ENCODE measurements at places on chromosomes 11 and 22.

DNA sequence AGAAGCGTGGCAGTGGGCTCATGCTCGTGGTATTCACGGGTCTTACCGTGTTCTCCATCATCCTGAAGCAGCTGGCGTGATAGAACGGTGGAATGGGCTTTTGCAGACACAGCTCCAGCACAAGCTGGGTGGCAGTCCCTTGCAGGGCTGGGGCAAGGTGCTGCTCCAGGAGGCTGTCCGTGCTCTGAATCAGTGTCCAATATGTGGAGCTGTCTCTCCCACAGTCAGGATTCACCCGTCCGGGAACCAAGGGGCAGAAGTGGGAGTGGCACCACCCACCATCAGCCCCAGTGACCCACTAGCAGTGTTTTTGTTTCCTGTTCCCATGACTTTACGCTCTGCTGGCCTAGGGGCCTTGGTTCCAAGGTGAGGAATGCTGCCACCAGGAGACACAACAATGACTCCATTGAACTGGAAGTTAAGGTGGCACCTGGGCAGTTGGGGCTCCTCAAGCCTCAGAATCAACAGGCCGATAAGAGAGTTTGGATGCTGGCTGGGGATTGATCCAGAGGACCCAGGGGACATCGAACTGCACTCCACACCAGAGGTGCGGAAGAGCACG lies 16.9 kb upstream of the CD81 start:
- no peak for DNase-seq

GRCh38 chr11:69356703-69357457 lies 62.9 kb downstream of the MYEOV start:
- no peak for DNase-seq

DNA sequence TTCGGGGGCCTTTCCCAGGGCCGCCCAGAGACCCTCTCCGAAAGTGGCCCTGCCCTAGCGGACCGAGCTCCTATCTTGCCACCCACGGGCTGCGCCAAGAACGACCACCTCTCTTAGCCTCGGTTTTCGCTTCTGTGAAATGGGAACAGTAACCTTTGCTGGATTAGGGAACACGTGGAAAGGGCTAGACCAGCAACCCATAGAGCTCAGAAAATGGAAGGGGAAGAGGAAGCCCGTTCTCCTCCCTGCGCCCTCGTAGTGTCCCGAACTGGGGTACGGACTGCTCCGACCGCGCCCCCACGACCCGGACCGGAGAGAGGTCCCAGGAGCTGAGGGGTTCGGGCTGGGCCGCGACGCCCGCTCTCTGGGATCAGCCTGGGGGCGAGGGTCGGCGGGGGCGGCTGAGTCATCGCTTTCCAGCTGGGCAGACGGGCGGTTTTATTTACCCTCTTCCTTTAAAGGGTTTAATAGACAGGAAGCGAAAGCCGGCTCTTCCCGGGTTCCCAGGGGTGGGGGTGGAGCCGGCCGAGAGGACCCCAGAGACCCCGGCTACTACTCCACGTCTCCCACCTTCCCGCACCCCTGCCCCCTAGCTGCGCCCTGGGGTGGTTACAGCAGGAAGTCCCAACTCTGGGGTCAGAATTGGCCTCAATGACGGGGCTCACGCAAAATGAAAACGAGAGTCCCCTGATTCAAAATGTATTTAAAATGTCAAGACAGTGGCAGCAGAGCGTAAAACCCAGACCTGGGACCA lies 907 bp upstream of the PHLDA2 start:
- no peak for DNase-seq

DNA sequence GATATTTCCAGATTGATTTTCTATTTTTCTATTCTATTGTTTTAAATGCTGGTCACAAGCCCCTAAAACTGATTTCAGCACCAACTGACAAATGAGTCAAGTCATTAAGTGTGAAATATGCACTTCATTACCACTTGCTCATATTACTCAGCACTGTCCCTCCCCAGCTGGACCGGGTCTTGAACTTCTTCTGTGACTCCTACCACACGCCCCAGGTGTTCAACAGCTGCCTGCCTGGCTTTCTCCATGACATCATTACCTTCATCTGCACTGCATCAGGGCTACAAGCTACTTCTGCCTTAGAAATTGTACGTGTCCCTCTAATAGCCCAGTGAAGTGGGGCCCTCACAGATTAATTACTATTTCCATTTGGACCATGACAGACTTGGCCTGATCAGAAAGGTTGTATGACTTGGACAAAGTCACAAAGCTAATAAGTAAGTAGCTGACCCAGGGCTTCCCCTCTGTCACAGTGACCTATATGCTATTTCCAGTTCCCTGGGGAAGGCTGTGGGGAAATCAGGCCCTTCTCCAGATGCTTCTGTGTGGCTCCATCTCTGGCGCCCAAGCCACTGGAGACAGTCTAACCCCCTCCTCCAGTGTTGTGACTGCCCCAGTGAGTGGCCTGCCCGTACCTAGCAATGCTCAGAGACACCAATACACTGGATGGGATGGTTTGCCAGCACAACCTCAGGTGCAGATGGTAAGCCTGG lies 18.1 kb downstream of the TBC1D10A start:
- DNase-seq, result no peak

DNA sequence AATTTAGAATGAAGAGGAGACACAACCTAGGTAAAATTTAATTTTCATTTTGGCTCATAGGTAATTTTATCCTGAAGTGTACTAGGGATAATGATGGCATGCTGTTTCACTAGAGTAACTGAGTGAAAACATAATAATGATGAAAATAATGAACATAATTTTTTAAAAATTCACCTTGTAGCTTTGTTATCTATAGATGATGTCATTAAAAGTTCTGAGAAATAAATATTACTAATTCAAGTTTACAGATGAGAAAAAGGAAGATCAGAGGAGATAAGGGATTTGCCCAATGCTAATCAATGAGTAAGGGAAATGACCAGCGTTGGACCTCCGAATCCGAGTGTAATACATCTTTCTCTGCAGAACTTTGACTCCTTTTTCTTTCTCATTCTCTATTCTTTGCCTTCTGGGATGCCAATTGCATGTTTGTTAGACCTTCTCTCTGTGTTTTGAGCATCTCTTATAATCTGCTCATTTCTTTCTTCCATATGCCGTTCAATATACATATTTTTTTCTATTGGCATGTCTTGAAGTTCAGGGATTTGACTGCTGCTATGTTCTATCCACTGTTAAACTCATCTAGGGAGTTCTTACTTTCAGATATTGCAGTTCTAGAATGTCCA lies 186.5 kb downstream of the SNX19 start:
- no peak for DNase-seq

GRCh38 chr11:74024261-74025029 lies 15.6 kb upstream of the UCP3 start:
- peak; percentile 72 for DNase-seq

DNA sequence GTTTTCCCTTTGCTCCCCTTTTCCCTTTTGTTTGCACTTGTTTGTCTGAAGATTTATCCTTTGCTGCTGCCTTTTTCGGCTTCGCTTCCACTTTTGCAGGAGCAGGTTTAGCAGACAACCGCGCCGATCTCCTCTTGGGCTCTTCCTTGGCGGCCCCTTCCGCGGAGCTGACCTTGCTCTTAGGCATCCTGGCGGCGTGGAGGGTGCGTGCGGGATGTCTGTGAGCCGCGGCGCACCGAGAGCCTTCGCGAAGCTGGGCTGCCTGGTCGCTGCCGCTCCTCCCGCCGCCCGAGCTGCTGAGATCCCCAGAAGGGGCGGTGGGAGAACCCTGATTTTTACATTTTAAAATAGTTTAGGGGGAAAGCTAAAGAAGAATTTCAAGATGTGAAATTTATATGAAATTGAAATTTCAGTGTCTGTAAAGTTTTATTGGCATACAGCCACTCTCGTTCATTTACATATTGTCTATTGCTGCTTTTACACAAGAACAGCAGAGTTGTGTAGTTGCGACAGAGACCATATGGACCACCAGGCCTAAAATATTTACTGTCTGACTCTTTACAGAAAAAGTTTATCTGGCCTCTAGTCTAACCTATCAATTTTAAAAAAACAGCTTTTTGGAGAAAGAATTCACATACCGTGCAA lies 105.2 kb upstream of the RRM1 start:
- DNase-seq, result no peak

DNA sequence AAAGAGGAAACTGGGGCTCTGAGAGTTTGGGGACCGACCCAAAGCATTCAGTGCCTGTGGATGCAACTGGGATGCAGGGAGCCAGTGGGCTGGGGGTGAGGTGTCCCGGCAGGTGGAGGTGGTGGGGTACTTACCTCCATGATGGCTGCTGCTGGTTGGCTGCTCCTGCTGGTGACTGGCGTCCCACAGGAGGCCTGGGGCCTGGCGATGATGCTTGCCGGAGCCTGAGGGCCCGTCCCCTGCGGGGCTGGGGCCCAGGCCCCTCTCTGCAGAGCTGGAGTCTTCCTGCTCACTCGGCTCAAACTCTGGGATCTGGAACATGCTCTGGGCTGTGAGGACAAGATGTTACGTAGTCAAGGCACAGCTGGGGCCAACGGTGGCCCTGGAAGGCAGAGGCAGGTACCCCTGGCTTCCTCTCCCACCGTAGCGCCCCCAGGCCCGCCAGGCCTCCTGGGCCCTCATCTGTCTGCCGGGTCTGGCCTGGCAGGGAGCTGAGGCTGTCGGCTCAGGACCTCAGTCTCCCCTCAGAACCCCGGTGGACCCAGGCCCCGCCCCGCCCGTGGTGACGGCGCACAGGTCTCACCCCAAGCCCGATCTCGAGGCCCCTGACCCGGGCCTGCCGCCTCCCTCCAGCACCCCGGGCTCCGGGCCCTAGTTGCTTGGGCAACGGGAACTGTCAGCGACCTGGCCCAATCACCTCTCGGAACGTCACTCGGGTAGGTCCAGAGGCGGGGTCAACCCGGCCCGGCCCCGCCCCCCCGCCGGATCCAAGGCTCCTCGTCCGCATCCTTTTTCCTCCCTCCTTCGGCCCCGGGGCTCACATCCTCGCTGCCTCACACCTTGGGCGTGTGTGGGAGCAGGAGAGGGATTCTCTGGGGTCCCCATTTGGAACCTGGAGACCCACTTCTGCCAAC lies at the start of gene BAD:
Gene BAD, minus strand, starts transcription at position 618 of the 914 bp plus-strand sequence. Its CDS starts 297 bp downstream, at position 321.
- DNase-seq, result peak; percentile 78

DNA sequence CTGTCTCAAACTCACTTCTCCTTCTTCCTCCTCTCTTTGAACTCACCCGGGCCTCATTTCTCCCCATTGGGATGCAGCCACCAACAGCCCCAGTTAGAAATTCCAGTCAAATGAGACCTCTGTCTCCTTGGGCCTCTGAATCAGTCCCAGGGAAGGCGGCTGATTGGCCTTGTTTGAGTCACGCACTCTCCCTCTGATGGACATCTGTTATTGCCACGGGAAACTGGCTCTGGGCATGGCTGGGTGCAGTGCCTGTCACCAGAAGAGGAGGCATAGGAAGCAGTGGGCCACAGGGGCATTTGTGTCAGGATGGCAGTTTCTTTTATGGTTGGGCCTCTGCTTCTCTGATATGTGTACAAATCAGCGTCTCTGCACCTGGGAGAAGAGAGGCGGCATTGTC lies 9.6 kb upstream of the WNT11 start:
- peak; percentile 58 for DNase-seq

GRCh38 chr11:71418643-71419042 lies 29.6 kb downstream of the DHCR7 start:
- no peak for DNase-seq

GRCh38 chr11:18332891-18333290 lies 10.5 kb downstream of the GTF2H1 start:
- DNase-seq, result no peak

GRCh38 chr11:1222491-1223345 lies at the start of gene MUC5B:
Gene MUC5B (plus strand): TSS chr11:1223066. CDS start chr11:1223124, 58 bp downstream.
- no peak for DNase-seq

DNA sequence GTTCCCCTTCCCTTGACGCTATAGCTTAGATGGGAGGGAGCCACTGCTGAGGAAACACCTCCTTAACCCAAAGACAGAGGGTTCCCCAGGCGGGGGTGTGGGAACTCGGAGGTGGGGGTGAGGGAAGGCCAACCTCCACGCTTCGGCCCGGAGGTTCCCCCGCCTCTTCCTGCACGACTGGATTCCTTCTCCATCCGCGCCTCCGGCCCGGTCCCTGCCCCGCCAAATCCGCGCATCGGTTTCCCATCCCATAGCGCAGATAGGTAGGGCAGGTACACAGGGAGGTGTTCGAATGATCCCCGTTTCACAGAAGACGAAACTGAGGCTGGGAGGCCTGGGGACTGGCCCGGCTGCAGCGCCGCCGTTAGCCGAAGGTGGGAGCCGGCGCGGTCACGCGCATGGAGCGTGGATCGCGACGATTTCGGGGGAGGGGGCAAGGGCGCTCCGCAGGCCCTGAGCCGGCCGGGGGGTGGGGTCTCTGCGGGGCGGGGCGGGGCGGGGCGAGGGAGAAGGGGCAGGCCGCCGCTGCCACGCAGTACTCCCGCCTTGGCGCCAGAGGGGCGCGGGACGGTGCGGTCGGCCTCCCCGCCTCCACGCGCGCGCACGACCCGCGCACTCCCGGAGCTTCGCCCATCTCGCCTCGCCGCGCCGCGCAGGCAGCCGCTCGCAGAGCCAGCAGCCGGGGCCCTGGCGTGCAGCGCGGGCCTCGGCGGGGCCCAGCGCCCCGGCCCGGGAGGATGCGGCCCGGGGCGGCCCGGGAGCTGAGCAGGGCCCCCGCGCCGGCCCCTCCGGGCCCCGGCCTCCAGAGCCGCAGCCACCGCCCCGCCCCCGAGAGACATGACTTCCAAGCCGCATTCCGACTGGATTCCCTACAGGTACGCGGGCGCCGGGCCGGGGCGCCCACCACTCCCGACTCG lies at the start of gene TUB:
Gene TUB, plus strand, starts transcription at position 538 of the 917 bp plus-strand sequence. Its CDS starts 300 bp downstream, at position 838.
- DNase-seq, result no peak

- DNase-seq, result no peak
Observed at GRCh38 chr11:124812876-124813275, 12.7 kb upstream of the MSANTD2 start.

GRCh38 chr11:14373941-14374646 lies 15.1 kb upstream of the RRAS2 start:
- peak; percentile 76 for DNase-seq

GRCh38 chr11:35058669-35059434 lies 80.1 kb upstream of the CD44 start:
- no peak for DNase-seq

DNA sequence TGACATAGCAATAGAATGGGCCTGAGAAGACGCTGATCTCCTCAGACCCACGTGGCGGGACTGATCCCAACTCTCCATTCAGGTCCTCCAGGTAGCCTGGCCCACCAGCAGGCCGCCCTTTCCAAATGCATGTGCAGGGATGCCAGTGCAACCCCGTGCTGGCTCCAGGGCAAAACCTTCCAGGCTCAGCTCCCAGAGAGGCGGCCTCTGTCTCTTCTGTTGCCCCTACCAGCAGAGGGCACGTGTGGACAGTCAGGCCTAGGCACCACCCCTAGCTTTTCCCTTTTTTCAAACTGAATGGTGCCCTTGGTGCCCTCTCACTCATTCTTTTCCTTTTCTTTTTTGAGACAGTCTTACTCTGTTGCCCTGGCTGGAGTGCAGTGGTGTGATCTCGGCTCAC lies 121.7 kb downstream of the OSBP2 start:
- DNase-seq, result no peak

DNA sequence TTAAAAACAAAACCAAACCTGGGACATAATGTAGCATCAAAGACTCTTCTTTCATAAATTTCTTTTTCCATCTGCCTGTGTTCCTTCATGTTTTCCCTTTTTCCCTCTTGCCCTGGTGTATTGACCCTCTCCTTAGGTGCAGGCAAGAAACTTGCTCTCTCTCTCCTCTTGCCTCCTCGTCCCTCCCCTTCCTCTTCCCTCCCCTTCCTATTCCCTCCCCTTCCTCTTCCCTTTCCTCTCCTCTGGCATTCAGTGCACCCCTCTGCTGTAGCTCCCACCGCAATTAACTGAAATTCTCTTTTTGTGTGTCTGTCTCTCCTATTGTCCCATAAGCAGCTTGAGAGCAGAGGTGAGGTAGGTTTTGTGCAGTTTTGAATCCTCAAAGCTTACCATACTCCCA lies 49.9 kb downstream of the CSF2RB start:
- no peak for DNase-seq

GRCh38 chr22:46058591-46059519 lies 81.9 kb upstream of the WNT7B start:
- no peak for DNase-seq

GRCh38 chr11:115775846-115776245 lies 271.6 kb upstream of the CADM1 start:
- DNase-seq, result no peak

Data from GM04504 (cell line).